ENCODE measurements at places on chromosomes 16 and 17.
A peak's percentile ranks its signal among the peaks of the same experiment; 100 is the strongest.

DNA sequence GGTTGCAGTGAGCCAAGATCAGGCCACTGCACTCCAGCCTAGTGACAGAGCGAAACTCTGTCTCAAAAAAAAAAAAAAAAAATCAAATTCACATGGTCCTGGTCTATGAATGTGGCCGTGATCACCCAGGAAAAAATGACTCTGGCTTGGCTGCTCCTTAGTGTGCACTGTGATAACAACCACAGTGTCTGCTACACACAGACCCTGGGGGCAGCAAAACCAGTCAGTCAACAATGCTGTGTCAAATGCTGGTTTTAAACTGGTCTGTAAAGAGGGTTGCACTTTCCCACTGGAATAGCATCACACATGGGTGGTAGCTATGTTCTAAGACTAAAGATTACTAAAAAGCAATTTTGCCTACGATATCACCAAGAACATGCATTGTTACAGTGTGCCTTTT, 71.0 kb downstream of the ARHGAP17 start:
- no peak for DNase-seq

- peak; percentile 73 for DNase-seq
These were observed 31.0 kb upstream of the RHOT1 start for GRCh38 chr17:32111141-32111771.

- DNase-seq, result no peak
These were observed 37.1 kb upstream of the MEOX1 start for GRCh38 chr17:43698678-43699437.

DNA sequence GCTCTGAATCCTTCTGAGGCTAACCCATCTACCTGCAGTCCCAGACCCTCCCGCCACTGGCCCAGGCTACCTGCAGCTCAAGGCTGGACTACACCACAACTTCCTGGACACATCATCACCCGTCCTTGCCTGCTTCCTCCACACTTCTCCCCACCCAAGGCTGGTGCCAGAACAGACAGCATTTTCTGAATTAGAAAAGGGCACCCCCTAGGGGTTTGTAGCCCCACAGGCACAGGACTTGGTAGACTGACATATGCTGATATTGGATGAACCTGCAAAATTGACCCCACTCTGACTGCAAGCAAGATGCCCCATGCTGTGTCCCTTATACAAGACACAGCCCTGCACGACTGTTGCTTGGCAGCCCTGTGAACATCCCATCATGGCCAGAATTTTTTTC, 271.5 kb upstream of the C16orf82 start:
- peak; percentile 62 for DNase-seq

DNA sequence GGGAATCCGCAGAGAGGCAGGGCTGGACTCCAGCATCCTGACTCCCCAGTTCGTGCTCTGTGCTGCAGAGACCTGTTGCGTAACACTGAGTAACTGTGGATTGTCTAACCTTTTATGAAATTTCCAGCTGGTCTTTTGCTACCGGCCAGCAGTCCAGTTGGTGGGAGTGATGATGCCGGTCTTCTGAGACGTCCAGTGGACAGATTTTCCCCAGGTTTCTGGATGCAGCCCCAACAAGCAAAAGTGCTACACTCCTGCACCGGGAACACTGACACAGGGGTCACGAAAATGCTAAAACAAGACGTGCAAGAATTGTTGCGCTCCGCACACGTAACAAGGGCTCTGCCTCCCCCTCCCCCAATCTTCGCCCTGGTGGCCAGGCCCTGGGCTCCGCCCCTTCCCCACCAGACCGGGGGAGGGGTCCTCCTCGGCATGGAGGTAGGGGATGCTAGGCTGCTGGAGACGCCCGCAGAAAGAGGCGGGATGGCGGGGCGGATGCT, 701 bp upstream of the MRC2 start:
- DNase-seq, result no peak

- DNase-seq, result no peak
These were observed 10.6 kb upstream of the SCN4A start for GRCh38 chr17:63983320-63983719.

DNA sequence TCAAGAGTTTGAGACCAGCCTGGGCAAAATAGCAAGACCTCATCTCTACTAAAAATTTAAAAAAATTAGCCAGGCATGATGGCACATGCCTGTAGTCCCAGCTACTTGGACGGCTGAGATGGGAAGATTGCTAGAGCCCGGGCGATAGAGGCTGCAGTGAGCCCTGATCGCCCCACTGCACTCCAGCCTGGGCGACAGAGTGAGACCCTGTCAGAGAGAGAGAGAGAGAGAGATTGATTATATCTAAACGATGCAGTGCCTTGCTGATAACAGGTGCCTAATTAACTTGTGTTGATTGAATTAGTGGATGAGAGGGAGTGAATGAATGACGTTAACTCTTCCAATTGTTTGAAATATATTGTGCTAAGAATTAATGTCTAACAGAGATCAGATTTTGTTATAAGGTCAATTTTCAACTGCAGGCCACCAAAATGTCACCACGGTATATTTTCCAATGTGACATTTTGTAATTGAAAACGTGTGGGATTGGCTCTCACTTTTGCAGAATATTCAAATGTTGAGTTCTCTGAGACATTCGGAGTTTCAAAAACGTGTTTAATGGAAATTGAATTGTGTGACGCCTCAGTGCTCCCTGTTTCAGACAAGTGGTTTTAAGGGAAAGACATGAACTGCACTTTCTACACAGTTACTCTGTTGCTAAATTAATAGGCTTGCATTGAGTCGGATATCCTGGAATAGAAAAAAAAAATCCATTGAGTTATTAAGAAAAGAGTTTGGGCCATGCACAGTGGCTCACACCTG, 53.6 kb downstream of the ABAT start:
- DNase-seq, result no peak

- DNase-seq, result no peak
These were observed 732 bp downstream of the PNPO start for GRCh38 chr17:47942096-47942510.

DNA sequence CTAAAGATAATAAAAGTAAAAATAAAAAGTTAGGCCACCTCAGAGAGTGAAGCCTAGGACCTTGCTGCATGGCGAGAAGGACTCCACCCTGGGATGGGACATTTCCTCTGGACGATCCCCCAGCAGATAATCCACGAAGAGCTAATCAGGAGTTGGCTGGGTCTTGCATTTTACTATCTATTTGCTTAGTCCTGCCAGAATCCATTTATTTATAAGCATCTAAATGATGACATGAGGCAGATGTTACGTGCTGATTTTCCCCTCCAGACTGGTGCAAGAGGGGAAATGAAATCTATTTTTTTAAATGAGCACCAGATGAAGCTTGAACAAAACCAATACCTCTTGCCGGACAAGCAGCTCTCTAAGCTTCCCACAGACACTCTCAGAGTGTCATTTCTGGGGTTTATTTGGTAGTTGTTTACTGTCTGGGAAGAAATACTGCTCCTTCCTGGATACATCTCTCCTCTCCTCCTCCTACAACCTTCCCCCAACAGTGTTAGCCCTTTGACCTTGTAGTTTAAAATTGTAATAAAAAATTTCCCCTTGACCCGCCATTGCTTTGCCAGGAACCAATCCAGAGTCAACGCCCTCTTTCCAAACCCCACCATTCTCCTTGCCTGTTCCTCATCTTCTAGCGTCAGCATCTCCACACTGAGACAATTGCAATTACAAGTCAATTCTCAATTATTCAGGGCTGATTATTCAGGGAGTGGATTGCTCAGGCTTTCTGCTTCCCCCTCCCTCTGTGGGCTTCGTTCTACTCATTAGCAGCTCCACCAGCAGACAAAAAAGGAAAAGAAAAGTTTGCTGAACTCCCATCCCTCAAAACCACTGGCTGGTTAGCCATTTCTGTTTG, 63.0 kb downstream of the GSG1L start:
- no peak for DNase-seq

- no peak for DNase-seq
These were observed 44.3 kb downstream of the HOXB1 start for GRCh38 chr17:48486557-48486956.

DNA sequence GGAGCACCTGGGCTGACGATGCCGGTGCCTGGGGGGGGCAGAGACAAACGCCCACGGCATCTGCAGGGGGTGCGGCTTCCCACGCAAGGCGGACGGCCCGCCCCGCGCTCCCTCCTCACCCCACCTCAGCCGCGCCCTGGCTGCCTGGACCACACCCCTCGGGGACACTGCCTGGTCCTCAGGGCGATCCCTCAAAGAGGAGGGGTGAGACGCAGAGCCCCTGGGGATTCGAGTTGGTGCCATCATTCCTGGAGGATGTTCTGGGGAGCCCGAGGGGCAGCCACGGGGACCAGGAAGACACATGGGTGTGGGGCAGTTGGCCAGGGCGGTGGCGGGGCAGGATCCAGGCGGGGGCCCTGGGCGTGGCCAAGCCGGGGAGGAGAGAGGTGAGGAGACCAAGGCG, 3.9 kb downstream of the IGFALS start:
- DNase-seq, result no peak

DNA sequence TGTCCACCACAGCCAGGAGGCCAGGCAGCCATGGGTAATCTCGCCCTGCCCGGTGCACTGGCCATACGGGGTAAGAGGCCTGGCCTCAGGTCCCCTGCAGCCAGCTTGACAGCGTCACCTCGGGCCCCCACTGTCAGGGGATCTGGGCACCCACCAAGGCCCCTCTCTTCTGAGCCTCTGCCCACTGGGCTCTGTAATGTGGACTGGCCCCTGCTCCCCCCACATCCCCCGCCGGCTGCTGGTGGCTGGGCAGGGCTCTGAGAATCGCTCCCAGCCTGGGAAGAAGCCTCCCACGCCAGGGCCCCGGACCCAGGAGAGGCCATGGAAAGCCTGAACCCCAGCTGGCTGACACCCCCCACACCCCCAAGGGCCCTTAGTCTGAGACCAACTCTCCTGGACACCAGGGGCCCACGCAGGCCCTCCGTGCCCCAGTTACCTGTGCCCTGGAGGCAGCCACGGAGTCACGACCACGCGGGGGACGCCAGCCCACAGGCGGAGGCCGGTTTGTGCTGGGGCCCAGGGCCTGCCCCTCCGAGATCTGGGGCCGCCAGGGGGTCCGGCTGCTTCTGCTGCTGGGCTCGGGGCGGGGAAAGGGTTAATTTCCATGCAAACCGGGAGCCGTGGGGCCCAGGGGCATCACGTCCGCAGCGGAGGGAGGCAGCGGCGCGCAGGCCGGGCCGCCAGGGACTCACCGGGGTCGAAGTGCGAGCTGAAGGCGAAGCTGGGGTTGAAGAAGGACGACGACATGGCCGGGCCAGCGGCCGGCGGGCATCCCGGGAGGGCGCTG, at the start of gene PVALEF:
Gene PVALEF (plus strand): TSS at position 262 of the 787 bp plus-strand sequence. CDS start 15,720 bp downstream, outside the sequence.
- DNase-seq, result peak; percentile 66

GRCh38 chr17:50783193-50783660, 15.9 kb upstream of the ANKRD40CL start:
- peak; percentile 90 for DNase-seq

GRCh38 chr17:77308861-77309726, 168.3 kb downstream of the SEC14L1 start:
- no peak for DNase-seq

- no peak for DNase-seq
These were observed 24.0 kb upstream of the CDC42EP4 start for GRCh38 chr17:73335591-73336407.

GRCh38 chr17:39935909-39936308, 8.4 kb downstream of the LRRC3C start:
- no peak for DNase-seq

- no peak for DNase-seq
These were observed 13.4 kb downstream of the ST6GALNAC1 start for GRCh38 chr17:76630151-76630550.

GRCh38 chr17:53168413-53168812, 654.3 kb upstream of the KIF2B start:
- DNase-seq, result no peak

GRCh38 chr16:23729503-23730424, 16.7 kb upstream of the ERN2 start:
- no peak for DNase-seq

- DNase-seq, result no peak
These were observed 16.2 kb upstream of the TVP23A start for GRCh38 chr16:10834766-10835165.

- no peak for DNase-seq
These were observed 20.2 kb upstream of the C1QL1 start for GRCh38 chr17:44988044-44988942.

- DNase-seq, result no peak
These were observed 34.6 kb upstream of the MYOCD start for GRCh38 chr17:12631076-12631475.

DNA sequence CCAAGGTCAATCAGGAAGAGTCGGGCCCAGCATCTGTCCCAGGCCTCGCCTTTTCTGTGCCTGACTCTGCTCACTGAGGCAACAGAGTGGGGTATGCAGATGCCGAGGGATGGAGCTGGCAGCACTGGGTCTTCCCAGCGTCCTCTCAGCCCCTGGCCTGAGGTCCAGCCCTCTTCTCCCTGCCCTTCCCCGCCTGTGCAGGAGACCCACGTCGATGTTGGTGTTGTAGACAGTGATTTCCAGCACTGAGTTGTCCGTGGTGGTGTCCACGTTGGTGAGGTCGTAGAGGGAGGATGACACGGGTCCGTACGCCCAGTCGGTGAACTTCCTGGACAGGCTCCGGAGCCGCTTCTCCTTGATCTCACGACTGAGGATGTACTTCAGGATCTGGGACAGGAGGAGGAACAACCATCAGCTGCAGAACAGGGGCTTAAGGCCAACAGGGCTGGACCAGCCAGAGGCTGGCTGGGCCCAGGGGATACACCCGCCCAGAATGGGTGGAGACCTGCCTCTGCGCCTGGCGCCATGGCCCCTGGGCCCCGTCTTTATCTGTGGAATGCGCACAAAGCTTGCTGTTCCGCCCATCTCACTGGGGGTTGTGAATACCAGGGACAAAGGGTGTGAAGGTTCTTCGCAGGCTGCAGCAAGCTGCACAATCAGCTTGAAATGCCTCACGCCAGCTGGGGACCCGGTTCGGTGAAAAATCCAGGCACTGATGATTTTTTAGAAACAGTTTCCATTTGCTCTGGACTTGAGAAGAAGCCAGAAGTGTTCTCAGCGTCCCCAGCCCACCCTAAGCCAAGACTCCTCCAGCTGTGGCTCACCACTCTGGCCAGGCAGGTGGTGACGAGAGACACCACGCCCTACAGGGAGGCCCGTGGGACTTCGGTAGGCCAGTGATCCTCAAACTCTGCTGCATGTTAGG, 27.5 kb downstream of the TRPV3 start:
- DNase-seq, result peak; percentile 74

GRCh38 chr16:11007714-11008280, 63.4 kb downstream of the CLEC16A start:
- DNase-seq, result no peak
